ENCODE measurements at places on chromosomes 4 and X.

- DNase-seq, result no peak
These were observed 3.4 kb downstream of the SPATA4 start for GRCh38 chr4:176191974-176192373.

- DNase-seq, result no peak
These were observed 274.7 kb upstream of the FGF13 start for GRCh38 chrX:138986235-138986634.

DNA sequence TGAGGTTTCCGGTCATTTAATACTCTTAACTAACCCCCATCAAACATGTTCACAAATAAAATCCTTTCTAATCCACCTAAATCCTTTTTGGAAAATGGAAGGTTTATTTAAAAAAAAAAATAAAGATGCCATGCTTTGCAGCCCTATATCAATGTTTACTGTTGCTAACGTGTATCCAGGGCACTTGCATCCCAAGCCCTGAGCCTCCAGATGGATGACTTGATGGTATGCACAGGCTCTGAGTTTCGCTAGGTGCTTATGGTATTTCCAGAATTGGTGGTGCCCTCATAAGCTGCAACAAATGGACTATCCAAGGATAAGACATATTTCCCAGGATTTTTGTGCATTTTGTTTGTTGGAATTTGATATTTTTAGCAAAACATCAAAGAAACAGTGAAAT, 257.7 kb downstream of the PRDM5 start:
- DNase-seq, result no peak

DNA sequence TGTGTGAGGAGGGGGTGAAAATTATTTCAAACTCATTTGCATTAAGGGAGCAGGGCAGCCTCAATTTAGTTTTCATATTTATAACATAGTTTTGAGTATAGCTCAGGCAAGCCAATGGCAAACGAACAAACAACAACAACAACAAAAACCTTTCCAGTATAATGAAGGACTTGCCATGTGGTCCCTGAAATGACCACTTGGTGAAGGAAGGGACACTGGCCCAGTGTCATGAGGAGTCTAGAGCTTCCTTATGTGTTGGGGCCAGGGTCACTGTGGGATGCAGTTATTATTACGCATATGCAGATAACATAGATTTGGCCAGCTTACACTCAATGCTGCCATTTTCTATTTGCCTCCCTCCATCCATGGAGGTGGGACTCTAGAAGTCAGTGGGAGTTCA, 23.3 kb downstream of the NKX3-2 start:
- DNase-seq, result no peak

- no peak for DNase-seq
These were observed 2.1 kb upstream of the WFS1 start for GRCh38 chr4:6267573-6267972.

DNA sequence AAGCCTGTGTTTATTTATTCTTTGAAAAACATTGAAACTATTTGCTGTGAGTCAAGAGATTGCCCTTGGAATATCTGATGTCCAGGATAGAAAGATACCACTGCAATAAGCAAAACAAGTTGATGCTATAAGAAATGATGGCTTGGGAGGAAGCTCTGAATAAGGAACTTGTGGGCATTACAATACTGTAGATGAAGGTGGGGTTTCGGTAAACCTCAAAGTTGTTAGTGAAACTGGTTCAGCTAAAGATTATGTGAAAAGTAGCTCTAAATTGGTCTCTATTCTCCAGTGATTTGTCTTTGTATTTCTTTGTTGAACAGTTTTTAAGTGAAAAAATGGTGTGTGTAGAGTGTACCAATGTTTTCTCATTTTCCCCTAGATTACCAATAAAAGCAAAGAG, 128.7 kb downstream of the AKAP4 start:
- no peak for DNase-seq

- no peak for DNase-seq
These were observed 191.1 kb upstream of the ETNPPL start for GRCh38 chr4:108953941-108954340.

DNA sequence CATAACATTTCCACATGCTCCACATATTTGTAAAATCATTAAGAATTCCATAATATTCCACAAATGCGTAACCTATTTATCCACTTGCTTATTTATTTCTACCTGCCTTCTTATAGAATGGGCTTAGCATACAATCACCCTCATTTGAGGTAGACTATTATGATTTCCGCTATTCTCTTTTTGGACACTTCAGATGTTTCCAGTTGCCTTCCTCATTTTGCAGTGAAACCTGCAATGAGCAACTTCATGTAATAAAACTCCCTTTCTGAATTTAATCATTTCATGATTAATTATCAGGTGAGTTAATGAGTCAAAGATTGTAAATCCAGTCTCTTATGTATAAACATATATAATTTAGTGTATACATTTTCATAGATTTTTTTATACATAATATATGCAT, 58.0 kb downstream of the PPP3CA start:
- no peak for DNase-seq

GRCh38 chr4:174217273-174218126, 66.0 kb downstream of the FBXO8 start:
- no peak for DNase-seq

GRCh38 chr4:142809559-142809958, 36.5 kb downstream of the INPP4B start:
- no peak for DNase-seq

DNA sequence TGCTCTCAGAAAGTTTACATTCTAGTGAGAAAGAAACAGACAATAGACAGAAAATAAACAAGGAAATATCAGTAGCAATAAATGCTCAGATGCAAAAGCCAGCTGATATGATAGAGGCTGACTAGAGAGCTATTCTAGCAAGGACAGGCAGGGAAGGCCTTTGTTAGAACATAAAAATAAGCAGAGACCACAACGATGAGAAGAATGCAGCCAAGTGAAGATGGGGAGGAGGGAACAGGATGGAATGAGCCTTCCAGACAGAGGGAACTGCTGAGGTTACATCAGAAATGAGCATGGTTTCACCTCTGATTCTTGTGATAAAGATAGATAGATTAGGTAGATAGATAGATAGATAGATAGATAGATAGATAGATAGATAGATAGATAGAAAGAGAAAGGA, 7.6 kb upstream of the SOWAHB start:
- no peak for DNase-seq

DNA sequence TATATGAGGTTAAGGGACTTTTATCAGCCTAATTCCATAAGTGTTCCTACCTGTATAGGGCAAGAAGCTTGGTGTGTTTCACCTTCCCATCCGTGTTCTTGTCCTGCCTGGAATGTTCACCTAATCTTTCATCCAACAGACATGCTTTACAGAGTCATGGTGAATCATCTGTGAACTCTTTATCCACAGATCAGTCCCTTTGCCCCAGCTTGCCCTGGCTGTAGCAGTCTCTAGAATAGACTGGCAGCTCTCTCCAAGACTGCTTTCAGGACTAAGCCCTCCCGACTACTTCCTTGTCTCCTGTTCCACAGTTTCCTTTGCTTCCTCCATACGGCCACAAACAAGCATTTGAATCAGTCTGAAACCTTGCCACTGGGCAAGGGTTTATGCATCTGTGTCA, 177.9 kb upstream of the IL15 start:
- DNase-seq, result no peak

DNA sequence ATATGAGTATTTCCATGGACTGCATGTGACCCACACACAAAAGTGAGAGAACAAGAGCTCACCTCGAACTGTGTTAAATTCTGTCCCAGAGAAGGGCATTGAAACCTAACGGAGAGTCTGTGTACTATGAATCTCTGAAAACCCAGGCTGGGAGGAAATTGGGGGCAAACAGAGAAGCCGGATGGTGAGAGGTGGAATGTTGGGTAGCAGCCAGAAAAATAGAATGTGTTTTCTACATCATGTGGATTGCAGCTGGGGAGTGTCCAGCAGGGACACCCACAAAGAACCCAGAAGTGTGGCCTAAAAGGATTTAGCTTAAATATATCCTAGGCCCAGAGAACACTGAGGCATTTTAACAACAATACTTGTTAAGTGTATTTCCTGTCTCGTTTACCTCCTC, 38.6 kb downstream of the MND1 start:
- no peak for DNase-seq

GRCh38 chr4:185384930-185385331, 10.8 kb downstream of the LRP2BP start:
- DNase-seq, result no peak

GRCh38 chrX:140608111-140608510, 101.4 kb upstream of the LINC00632 start:
- no peak for DNase-seq

DNA sequence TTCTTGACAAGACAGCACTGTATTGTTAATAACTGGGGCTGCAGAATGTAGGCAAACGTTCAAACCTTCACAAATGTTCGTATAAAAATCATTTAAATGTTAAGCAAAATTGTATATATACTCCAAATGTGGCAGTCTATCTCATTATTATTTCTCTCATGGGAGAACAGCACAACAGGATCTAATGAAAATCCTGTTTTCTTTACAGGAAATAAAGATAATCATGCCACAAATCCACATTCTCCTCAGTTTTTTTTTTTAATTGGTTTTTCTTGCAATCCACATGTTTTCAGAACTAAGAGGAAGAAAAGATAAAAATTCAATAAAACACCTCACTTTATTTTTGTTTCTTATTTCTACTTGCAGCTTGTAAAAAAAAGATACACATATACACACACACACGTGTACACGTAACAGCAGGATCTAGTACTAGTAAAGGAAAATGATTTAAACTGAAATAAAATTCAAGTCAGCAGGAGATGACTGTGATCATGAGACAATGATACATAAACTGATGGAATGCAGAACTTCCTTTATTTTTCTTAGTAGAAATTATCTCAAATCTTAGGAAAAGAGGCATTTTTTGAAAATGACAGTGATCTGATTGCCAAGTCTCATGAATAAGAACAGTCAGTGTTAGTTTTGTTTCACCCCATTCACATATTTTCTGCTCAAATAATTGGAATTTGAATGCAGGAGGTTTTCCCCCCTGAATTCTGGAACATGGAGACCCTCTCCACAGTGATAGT, 11.3 kb downstream of the APBB2 start:
- no peak for DNase-seq

GRCh38 chr4:70488748-70489147, 16.8 kb downstream of the MUC7 start:
- DNase-seq, result no peak

GRCh38 chrX:39065051-39065871, 264.0 kb downstream of the MID1IP1 start:
- DNase-seq, result no peak

DNA sequence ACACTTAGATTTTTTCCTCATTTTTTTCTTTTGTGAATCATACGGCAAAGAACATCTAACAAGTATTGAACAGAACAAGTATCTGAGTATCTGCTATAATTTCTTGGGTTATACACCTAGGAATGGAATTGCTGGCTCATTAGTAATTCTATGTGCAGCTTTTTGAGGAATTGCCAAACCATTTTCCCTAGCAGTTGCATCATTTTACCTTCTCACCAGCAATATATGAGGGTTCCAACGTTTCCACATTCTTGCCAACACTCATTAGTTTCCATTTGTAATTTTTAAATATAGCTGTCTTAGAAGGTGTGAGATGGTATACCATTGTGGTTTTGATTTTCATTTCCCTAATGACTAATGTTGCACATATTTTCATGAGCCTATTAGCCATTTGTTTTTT, 41.1 kb upstream of the DCAF8L1 start:
- no peak for DNase-seq

GRCh38 chrX:69238114-69238886, 73.0 kb upstream of the PJA1 start:
- no peak for DNase-seq

GRCh38 chr4:95601356-95601755, 52.6 kb upstream of the UNC5C start:
- DNase-seq, result no peak

- no peak for DNase-seq
These were observed 8.4 kb downstream of the TNMD start for GRCh38 chrX:100593126-100593525.

DNA sequence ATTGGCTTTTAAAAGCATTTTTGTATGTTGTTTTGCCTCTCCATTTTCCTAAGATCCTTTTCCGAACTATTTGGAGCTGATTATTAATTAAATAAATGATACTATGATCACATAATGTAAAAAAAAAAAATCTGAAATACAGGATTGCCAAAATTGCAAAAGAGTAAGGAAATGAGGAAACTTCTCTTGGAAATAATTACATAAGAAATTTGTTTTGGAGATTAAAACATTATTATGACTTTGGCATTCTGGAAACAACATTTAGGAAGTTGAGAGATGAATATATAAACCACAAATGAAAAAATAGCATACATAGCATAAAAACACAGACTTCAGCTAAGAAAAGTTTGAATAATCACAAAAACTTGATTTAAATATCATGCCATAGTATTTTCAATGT, 33.5 kb downstream of the PF4 start:
- DNase-seq, result no peak

GRCh38 chr4:88981556-88981955, 75.4 kb downstream of the FAM13A start:
- DNase-seq, result no peak

DNA sequence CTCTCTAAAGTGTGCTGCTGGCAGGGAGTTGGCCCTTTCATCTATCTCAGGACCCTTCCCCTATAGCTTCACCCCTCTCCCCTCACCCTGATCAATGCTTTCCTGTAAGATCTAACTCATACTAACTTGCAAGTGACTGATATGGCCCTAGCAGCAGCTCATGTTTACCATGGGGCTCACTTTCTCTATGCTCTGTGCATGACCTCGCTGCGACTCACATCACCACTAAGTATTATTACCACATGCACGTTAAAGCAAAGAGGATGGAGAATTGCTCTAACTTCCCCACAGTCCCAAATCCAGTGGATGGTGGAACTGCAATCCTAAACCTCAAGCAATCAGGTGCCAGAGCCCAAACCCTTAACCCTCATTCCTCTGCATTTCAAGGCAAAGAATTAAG, 626.6 kb downstream of the MID1IP1 start:
- DNase-seq, result no peak

DNA sequence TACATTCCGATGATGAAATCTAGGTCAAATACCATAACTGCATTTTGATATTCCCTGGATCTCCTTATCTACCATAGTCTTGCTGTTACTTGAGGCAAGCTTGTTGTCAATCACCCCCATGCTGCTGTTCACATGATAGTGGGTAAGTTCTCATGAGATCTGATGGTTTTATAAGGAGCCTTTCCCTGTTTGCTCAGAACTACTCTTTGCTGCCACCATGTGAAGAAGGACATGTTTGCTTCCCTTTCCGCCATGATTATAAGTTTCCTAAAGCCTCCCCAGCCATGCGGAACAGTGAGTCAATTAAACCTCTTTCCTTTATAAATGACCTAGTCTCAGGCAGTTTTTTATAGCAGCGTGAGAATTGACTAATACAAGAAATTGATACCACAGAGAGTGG, 432.0 kb downstream of the GLUD2 start:
- no peak for DNase-seq

All from activated CD4-positive, CD25-positive, alpha-beta regulatory T cell (primary cell).